ENCODE measurements at places on chromosomes 2 and 18. TPM values are rescaled to one million over a fixed set of nuclear protein-coding genes. Genes with fewer than 3 reads are reported as not detected.

Gene FBXO15
- not detected for total RNA-seq

DNA sequence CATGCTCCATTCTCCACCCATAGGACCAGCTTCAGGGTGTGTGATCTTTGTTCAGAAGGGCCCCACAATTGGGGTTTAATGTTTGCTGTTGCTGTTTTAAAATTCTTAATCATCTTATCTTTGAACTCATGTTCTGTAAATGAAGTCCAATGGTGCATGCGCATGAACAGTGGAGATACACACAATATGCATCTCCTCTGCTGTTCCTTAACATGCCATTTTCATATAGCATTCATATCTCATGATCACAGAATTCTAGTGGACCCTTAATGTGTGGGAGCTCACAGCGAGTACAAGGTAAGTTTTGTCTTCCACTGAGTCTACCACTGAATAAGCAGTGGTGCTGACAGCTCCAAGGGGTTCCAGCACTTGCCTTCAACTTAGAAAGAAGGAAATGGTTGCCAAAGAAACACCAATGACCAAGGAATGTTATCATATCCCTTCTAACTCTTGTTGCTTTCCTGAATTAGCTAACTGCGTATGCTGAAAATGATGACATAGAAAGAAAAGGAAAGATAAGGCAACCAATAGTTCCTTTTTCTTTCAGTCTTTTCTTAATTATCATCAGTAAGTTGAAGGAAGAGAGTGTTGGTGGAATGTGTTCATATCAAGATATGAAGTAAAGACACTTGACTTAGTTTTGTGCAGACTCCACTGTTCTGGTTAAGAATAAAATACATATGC is 258.9 kb upstream of the FBXO11 start:
- no peak for DNase-seq

DNA sequence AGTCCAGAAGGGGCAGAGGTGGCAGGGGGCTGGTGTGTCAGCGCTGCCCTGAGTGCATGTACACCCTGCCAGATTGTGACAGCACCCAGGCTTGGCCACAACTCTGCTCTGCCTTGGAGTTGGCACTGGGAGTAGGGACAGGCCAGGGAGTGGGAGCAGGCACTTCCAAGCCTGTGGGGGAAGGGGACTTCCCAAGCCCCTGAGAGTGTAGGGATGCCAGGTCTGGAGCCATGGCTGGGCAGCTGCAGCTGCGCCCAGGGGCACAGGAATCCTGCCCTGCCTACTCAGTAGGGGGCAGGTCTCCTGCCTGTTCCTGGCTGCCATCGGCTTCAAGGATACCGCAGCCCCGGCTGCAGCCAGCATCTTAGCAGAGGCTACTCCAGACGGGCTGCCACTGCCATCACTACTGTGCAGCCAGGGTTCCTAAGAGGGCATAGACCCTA is 109.4 kb downstream of the CALCRL start:
- DNase-seq: peak; percentile 27

DNA sequence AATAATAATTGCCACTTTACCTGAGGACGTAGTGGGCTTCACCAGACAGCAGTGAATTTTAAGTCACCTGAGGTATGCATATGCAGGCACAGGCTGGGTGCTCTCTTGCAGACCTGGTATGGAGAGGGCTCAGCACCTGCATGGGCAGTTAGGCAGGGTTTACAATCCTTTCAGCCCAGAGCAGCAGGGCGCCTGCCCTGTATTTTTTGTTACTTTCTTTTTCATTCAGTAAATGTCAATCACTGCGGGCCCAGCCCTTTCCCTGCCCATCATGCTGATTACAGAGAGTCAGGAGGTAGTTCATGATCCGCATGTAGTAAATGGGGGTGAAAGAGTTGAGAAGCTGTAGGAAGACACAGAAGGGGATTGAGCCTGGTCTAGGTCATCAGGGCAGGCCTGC is 147.0 kb upstream of the ALPP start:
- no peak for DNase-seq

Gene RND3
- total RNA-seq: 14.9 TPM

DNA sequence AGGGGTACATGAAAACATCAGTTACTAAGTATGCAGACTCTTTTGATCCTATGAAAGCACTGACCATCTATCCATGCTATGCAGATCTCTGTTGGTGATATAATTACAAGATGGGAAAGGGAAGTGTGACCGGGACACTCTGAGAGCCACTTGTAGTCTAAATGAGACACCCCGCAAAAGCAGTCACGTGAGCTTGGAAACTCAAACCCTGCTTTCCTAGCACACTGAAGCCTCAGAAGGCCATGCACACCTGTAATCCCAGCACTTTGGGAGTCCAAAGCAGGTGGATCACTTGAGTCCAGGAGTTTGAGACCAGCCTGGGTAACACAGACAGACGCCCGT is 137.5 kb downstream of the INO80D start:
- no peak for DNase-seq

DNA sequence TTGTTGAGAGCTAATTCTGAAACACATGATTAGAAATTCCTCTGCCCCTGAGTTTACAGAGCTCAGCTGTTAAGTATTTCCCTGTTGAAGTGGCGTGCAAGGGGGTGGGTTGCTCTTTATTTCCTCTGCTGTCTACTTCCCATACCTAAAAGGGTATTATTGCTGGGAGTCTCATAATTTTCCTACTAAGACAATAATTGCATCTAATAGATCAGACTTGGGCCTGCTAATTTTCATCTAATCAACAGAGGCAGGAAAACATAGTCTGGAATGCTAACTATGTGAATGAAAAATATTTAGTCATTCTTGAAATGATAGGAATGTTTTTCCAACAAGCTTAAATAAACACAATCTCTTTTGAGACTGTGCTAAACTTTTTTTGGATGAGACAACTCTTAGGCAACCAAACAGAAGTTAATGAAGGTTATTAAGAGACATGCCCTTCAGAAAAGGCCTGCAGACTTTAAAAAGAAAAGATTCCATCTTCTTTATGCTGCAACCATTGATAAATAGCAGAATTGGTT is 111.4 kb downstream of the FEZ2 start:
- no peak for DNase-seq

DNA sequence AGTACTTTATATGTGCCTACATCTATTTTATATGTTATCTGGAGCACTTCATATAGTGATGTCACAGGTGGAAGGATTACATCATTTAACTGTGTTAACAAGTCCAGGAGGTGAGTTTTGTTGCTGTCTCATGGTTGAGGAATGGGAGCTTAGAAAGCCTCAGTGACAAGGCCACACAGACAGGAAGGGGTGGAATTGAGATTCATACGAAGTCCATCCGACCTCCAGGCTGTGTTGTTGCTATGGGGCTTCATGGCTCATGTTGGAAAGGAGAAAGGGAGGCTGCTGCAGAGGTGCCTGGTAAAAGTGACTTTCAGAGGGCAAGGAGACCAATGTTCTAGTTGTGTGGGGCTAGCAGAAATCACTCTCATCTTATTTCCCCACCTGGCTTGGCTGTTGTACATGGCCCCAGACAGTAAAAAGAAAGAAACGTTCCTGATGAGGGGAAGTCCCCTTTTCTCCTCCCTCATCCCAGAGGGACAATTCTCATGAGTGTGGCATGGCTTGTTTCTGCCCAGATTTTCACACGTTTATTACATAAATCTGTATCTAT is 31.0 kb upstream of the GREB1 start:
- no peak for DNase-seq

DNA sequence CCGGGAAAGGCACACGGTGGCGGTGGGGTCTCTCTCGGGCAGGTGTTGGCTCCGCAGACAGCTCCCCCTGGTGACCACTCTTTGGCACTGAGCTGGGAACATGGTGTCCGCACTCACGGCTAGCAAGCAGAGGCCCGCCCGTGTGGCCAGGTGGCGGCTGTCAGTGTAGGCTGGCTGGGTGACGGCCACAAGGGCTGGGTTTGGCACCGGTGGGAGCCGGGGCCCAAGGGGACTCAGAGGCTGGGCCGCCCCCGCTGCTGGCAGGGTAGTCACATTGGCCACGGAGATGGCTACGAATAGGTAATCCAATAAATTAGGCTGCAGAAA is 1071.7 kb downstream of the RPIA start:
- no peak for DNase-seq

DNA sequence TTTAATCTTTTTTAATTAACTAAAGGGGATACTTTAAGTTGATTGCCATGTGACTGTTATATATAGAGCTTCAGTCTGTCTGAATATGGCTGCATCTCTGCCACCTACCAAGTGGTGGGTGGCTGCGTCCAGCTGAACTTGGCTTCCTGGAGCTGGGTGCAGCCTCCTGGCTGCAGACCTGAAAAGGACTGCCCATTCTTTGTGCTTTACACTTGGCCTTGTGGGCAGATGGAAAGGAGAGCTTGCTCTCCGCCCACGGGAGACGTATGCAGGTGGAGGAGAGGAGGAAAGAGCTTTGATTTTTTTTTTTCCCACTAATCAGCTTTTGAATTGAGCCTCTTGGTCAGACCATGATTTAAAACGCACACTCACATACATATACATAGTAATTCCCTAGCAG is 34.7 kb downstream of the NCK2 start:
- DNase-seq: peak; percentile 9

Gene ZC3H6
- total RNA-seq: 5.0 TPM

Gene UPP2
- not detected for total RNA-seq

Gene SOX11
- total RNA-seq: not detected

DNA sequence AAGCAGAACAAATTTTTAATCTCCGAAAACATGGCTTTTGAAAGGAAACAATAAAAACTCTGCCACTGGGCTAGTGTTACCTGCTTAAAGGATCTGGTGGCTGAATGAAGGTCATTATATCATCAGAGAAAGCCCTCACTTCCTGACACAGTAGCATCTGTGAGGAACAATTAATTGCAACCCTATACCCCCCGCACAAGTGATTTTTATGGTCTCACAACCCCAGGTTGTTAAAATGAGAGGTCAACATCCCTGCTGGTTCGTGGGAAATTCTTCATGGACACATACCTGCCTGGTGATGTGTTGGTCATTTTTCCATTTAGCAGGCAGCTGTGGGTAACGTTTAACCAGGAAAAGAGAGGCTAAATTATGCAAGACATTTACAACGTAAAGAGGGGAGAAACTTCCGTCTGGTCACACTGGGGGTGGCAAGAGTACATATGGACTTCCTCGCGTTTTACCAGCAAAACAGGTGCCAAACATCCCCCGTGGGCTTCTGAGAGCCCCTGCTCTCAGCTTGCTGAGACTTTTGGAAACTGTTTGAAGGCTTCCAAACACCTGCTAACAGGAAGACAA is 29.2 kb downstream of the NIFK start:
- DNase-seq: no peak

DNA sequence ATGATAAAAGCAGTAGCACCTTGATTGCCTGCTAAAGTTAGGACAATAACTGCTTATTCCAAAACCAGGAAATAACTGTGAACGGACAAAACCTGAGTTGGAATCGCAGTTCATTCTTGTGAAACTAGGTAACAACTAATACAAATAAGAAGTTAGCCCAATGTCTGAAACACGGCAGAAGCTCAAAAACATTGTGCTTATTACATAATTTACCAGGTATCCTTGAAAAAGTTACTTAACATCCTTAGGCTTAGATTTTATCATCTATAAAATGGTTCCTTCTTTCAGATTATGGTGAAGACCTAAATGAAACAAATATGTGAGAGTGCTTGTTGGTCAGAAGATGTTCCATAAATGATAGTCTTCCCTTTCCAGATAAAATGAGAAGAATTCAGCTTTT is 32.4 kb downstream of the RTN4 start:
- no peak for DNase-seq

Gene CWC22
- total RNA-seq: 15.4 TPM

Gene MOCOS
- 5.0 TPM for total RNA-seq

DNA sequence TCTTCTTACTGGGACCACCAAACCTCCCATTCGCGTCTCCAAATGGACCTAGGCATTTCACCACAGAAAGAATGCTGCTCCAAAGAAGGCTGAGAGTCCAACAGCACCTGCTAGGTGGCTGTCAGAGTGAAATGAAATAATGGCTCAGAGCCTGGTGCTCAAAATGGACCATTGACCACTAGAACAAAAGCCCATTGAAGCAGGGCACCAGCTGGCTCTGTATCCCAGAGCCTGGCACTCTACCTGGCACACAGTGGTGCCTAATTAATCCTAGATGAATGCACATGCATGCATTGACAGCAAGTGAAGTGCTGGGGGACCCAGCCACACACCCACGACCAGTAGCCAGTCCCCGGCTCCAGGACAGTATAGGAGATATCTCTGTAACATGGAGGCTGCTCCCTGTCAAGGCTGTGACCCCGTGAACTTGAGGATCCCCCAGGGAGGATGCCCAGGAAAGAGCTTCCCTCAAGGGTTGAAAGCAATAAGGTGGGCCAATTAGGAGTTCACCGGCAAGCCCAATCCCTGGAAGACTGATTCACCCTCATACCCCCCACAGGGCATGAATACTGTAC is 261.3 kb downstream of the TNS1 start:
- no peak for DNase-seq

Gene MGAT4A
- 243 TPM for total RNA-seq

- no peak for DNase-seq
These were observed 81.9 kb downstream of the ADCYAP1 start for GRCh38 chr18:986552-986951.

- no peak for DNase-seq
These were observed 40.3 kb downstream of the OSBPL6 start for GRCh38 chr2:178234648-178235047.

GRCh38 chr18:3067165-3067661 is 54.3 kb upstream of the LPIN2 start:
- no peak for DNase-seq

DNA sequence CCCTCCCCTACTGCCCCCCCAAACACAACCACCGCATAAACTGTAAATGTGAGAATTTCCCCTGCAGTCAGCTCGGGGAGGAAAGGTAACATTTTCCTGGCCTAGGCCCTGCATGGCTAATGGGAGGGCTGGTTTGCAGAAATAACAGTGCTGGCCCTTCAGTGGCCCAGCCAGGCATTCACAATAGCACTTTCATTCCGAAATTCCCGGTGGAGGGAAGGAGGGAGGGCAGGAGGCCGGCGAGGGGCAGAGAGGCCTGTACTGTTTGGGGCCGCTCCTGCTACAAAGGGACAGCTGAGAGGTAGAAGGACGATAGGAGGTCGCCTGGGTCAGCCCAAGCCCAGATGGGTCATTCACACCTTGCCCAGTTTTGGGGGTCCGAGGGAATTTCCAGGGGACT is 11.3 kb downstream of the CYP26B1 start:
- DNase-seq: no peak

DNA sequence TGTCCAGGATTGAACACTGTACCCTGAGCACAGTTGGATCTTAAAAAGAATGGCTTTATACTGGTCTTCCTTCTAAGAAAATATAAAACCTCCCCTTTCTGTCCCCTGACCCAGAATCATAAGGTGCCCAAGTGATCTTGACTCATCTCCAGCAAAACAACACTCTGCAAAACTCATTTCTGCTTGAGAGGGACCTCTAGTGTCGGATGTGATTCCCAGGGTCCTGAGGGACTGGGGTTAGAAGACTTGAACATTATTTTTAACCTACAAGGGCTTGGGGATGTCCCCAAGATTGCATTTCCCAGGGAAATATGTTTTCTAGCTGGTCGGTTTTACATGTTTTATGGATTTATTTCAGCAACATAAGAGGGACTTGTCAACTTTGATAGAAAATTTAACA is 1318.5 kb upstream of the CELF4 start:
- no peak for DNase-seq

GRCh38 chr2:231069379-231070054 is 12.8 kb downstream of the PSMD1 start:
- DNase-seq: no peak

Gene ADRA2B
- 0.53 TPM for total RNA-seq

Gene ZAP70
- total RNA-seq: 28.7 TPM

Gene LHCGR
- not detected for total RNA-seq

Gene RMDN2
- 39.0 TPM for total RNA-seq

- DNase-seq: no peak
These were observed 386.7 kb downstream of the TGIF1 start for GRCh38 chr18:3836483-3837335.

All from Peyer's patch (tissue), 4 donors.